ENCODE measurements at places on chromosomes 3 and 15.

- DNase-seq = no peak
Measured at GRCh38 chr3:45212095-45212468, 14.0 kb downstream of the TMEM158 start.

DNA sequence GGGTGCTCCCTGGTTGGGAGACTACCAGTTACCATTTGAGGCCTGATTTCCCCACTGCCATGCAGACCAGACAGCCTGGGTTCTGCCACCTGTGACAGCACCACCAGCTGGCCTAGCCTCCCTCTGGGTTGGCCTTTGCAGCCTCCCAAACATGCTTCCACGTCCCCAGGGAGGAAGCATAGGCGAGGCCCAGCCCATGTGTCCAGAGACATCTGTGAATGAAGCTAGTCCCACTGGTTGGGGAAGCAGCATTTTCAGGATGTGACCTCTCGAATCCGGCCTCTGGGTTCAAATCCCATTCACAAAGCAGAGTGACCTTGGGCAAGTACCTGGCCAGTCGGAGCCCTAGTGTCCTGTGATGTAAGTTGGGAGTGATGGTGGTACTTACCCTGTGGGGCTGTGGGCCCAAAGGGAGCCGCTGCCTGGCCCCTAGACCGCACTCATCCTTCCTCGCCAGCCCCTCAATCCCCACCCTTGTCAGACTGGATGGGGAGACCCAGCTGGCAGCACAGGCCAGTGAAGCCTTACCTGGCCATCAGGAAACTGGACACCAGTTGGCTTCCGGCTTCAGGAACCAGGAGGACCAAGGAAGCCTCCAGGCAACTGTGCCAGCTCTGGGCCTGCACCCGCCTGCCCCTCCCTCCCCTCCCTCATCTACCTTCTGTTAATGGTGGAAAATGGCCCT lies 6.0 kb downstream of the KLF15 start:
- DNase-seq = no peak

- DNase-seq = no peak
Measured at GRCh38 chr15:53962646-53963561, 15.3 kb upstream of the UNC13C start.

DNA sequence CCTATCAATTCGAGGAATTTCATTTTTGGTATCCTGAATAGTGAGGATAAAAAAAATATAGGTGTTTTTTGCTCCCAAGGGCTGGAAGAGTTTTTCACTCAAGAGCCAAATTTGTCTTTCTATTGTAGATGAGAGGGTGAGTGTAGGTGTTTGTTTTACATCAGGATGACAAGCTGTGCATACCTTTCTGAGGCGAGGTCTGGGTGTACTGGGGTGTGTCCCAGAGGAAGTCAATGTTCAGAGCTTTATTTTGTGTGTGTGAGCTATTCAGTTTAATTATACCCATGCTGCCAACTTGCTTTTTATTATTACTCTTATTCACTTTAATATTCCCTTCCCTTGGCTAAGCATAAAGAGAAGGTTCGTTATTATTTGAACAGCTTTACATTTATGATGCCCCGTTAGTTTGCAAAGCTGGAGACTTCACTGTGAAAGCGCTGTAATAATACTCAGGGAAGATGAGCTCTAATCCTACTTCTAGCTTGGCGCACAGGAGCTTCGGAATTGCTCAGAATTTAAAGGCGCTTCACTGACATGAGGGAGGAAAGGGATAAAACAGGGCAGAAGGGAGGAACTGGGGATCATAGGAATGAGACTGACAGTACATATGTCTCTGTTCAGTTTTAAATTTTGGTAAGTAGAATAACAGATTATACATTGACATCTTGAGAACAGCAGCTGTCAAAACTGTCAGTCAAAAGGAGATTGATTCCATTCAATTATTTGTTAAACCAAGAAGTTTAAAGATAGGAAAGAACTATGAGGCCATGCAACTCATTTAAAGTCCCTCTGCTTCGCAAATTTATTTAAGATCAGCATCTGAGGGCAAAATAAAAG lies 117.7 kb upstream of the TP63 start:
- DNase-seq = no peak

DNA sequence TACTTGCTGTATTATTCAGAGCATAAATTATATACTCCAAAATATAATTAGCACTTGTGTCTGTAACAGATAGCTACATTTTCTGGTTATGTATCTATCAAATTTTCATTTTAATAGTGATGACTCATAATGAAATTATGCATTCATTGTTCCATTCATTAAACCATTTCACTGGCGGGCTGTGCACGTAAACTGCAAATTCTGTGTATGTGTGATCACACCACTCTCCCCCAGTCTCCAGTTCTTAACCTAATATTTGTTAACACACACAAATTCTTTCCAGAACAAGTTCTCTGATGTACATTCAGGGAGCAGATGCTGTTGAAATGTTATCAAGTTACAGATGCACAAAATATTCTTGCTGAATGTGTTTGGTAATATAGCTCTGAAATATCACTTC lies 3.8 kb upstream of the KCNMB2 start:
- no peak for DNase-seq

- DNase-seq = no peak
Measured at GRCh38 chr3:183339461-183340086, 86.5 kb downstream of the B3GNT5 start.

DNA sequence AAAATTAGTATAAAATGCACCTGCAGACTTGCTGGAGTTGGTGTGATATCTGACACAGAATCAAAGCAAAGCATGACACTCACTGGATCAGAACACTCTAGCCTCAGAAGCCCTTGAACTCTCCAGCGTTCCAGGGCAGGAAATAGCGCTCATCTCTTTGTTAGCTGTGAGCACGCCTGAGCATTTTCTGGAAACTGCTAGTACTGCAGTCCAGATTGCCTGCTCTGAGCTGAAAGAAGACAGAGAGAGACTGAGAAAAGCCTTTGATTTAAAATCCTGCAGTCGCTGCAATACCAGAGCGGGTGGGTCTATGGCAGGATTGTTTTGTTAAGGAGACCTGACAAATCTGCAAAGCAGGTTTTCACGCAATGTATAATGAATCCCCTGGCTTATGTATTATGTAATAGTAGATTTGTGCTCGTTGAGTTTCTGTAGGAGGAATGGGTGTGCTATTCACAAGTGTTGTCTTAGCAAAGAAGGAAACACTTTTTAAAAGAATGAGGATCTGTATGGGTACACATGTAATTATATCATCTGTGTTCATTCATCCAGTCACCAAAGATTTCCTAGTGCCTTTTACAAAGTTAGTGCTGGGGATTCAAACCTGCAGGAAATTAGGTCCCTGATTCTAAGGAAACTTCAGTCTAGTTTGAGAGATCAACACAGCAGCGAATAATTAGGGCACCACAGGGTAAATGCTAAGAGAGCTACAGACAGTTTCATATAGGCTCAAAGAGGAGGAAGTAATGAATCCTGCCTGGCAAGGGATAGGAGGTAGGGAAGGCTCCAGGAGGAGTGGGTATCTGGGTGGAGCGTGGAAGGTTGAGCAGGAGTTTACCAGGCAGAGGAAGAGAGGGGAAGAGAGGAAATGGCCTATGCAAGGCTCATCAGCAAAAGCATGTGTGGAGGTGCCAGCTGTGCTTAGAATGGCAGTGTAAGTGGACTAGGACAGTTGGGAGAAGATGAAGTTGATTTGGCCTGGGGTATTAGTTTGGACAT lies 26.1 kb upstream of the MGLL start:
- no peak for DNase-seq

GRCh38 chr3:110384601-110385000 lies 687.0 kb upstream of the NECTIN3 start:
- DNase-seq = no peak

GRCh38 chr15:46518381-46518780 lies 883.6 kb downstream of the SQOR start:
- DNase-seq = no peak

- DNase-seq = no peak
Measured at GRCh38 chr3:163056874-163057497, 1560.4 kb downstream of the OTOL1 start.

- no peak for DNase-seq
Measured at GRCh38 chr3:100743535-100743934, 34.2 kb downstream of the TFG start.

- no peak for DNase-seq
Measured at GRCh38 chr3:121995161-121996137, 26.6 kb downstream of the ILDR1 start.

- DNase-seq = no peak
Measured at GRCh38 chr3:183534249-183534648, 21.3 kb downstream of the KLHL6 start.

- no peak for DNase-seq
Measured at GRCh38 chr3:31165399-31165860, 271.0 kb upstream of the GADL1 start.

- DNase-seq = no peak
Measured at GRCh38 chr3:170728181-170728580, 141.8 kb downstream of the RPL22L1 start.

GRCh38 chr15:82613747-82614146 lies 33.4 kb downstream of the CPEB1 start:
- DNase-seq = no peak

- no peak for DNase-seq
Measured at GRCh38 chr3:134080761-134081160, 51.0 kb upstream of the SLCO2A1 start.

DNA sequence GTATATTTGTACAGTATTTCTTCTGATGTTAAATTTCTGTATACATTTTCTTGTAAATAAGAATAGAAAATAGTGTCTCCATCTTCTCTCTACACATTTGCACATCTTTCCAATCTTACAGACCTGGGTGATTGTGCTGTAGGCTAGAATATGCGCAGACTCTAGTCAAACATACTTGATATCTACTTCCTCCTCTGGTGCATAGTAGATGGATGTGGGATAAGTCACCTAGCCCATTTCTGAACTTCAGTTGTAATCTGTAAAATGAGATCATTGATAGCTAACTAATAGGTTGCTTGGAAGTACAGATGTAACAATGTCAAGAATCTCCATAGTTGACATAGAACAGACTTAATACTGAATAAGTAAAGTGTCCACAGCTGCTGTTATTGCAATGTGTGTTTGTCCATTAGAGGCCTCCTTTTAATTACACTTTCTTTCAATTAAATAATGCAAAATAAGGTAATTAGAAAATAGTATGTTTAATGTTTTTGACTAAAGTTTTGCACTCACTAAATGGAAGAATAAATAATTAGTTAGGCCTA lies 46.7 kb downstream of the ALCAM start:
- no peak for DNase-seq

- DNase-seq = no peak
Measured at GRCh38 chr15:79492065-79492464, 59.9 kb downstream of the MINAR1 start.

- no peak for DNase-seq
Measured at GRCh38 chr3:98755601-98756000, 7.5 kb upstream of the ST3GAL6 start.

GRCh38 chr3:141259821-141260629 lies 28.4 kb downstream of the PXYLP1 start:
- no peak for DNase-seq

GRCh38 chr15:65212097-65212496 lies 824 bp upstream of the CILP start:
- peak; percentile 24 for DNase-seq

DNA sequence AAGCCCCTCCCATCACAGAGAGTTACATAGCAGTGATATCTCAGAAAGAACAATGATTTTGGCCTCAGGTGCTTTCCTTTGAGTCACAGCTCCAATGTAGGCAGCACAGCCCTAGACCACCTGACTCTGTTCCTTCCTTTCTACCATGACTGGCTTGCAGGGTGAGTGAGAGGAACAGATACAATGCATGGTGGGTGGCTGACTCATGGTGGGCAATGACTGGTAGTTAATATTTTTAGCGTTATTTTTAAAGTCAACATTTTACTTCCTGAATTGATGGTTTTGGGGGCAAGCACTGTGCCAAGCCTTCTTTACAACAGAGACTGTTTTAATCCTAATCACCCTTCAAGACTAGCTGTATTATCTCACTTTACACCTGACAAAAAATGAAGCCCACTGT lies 32.8 kb upstream of the ST3GAL6 start:
- no peak for DNase-seq

DNA sequence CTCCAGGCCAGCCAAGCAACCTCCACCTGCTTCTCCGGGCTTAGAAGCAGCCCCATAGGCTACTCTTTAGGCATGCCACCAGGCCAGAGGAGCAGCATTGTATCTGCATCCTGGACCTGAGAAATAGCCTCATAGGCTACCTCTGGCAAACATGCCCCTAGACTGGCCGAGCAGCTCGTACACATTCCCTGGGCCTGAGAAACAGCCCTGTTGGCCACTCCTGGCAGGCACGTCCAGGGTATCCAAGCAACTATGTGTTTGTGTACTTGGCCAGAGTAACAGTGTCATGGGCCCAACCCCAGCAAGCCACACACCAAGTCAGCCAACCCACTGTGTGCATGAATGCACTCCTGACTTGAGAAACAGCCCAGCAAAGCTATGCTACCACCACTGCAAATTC lies 498.7 kb upstream of the CDIN1 start:
- DNase-seq = no peak

DNA sequence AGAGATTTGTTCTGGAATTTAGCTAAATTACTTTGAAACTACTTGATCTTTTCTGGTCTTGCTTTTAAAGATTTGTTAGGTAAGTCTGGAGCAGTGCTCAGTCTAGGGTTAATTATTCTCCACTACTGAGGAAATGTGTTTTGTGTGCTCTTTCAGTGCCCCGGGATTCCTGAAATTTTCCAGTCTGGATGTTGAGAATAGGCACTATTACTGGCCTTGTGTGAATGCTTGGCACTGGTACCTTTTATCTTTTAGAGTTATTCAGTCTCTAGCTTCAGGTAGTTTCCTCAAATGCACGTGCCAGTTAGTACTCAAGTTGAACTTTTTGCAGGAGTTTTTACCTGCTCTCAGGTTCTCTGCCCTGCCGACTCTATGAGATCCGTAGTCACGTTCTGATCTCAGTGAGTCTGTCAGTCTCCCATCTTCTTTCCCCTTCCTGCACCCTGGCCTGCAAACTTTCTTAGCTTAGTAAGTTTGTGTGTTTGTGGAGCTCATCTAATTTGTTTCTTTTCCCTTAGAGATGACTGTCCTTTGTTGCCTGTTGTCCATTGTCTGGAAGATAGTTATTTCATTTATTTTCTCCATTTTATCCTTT lies 39.5 kb downstream of the TCF12 start:
- DNase-seq = no peak

GRCh38 chr3:28718074-28718849 lies 369.6 kb upstream of the AZI2 start:
- DNase-seq = no peak

DNA sequence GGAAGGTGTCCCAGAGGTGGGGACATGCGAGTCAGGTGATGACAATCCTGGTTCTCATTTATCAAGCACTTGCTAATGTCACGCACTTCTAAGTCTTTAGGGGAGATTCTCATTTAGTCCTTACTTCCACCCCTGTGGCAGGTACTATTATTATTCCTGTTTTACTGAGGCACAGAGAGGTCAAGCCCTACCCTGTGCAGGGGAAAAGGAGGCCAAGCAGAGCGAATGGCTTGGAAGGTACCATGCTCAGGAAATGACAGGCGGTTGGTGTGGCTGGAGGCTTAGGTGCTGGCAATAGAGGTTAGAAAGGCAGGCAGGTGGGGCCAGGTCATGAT lies 268.9 kb downstream of the UACA start:
- no peak for DNase-seq

GRCh38 chr3:179949412-179949811 lies 87.3 kb downstream of the PEX5L start:
- DNase-seq = no peak

Data from stimulated activated CD8-positive, alpha-beta memory T cell treated with anti-CD3 and anti-CD28 coated beads, Interleukin-4, amount 100 ng/mL, for 24 hours (primary cell).